ENCODE measurements at places on chromosomes 13 and 19. TPM values are rescaled to one million over a fixed set of nuclear protein-coding genes. Genes with fewer than 3 reads are reported as not detected.
A peak's percentile ranks its signal among the peaks of the same experiment; 100 is the strongest.

GRCh38 chr19:30647891-30648720, 275.9 kb downstream of the ZNF536 start:
- no peak for ATAC-seq

- no peak for ATAC-seq
Measured at GRCh38 chr13:23460309-23460708, 26.8 kb upstream of the SACS start.

GRCh38 chr13:39957868-39958677, 302.6 kb downstream of the COG6 start:
- ATAC-seq, result no peak

DNA sequence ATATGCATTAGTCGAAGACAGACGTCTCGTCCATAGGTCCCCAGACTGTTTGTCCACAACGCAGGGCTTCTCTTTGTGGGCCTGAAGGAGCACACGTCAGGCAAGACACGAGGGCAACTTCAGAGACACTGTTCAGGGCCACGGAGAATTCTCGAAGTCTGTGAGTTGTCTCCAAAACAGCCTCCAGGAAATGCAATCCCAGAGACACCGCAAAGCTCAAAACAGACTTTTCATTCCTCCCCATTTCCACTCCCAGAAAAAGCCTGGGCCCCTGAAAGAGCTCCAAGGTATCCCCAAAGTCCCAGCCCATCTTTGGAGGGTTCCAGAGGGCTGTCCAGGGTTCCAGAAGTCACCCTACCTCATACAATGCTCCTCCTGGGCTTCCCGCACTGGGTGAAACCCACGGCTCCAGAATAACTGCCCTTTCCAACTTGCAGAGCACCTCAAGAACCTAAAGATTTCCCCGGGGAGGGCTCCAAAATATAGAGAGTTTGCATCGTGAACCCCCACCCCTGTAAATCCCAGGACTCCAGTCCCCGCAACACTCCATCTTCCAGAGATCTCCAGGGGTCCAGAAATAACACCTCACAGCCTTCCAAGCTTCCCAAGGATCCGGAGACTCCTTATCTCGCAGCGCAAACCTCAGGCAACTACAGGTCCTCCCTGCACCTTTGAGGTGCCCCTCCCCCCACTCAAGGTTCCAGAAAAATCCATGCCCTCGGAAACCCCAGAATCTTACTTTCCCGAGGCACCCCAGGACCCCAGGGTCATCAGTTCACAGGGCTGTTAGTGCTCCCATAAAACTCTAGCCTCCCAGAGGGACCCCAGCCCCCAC, 687 bp upstream of the FTL start:
- ATAC-seq, result no peak

DNA sequence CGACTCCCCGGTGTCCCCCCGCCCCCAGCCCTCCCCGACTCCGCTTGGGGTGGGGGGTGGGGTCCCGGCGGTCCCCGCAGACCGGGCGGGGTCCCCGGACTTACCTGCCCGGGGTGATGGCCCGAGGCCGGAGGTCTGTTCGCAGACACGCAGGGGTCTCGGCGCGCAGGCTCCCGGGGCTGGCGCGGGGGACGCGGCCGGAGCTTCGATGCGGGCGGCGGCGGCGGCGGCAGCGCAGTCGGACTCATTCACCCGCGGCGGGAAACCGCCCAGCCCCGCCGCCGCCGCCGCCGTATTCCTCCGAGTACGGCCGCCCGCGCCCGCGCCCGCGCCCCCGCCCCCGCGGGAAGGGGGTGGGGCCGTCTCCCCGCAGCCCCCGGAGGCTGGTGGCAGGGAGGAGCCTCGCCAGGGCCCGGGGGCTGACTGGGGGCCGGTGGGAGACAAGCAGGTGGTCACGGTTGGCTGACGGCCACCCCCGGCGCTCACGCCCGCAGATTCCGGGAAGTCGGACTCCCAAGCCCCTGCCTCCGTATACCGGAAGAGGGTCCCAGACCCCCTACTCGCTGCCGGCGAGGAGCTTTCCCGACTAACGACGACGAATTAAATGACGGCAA, at the start of gene C2CD4C:
Gene C2CD4C, minus strand, starts transcription at position 246 of the 614 bp plus-strand sequence. CDS start 786 bp downstream, outside the sequence.
- peak; percentile 56 for ATAC-seq

DNA sequence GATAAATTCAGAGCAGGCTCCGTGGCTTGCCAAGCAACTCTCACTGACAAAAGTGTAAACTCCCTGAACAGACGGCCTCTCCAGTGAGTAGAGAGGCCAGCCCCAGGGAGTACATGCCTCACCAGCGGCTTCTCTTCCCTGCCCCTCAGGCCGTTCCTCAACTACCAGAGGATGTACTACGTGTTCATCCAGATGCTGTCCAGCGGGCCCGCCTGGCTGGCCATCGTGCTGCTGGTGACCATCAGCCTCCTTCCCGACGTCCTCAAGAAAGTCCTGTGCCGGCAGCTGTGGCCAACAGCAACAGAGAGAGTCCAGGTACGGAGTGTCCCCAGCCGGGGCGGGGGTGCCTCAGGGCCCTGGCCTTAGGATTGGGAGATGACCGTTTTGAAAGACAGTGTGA, 93.4 kb upstream of the MCF2L start:
- no peak for ATAC-seq

- ATAC-seq, result no peak
Measured at GRCh38 chr13:24615911-24616472, 64.2 kb upstream of the ATP12A start.

- no peak for ATAC-seq
Measured at GRCh38 chr13:70432276-70432805, 324.1 kb upstream of the KLHL1 start.

DNA sequence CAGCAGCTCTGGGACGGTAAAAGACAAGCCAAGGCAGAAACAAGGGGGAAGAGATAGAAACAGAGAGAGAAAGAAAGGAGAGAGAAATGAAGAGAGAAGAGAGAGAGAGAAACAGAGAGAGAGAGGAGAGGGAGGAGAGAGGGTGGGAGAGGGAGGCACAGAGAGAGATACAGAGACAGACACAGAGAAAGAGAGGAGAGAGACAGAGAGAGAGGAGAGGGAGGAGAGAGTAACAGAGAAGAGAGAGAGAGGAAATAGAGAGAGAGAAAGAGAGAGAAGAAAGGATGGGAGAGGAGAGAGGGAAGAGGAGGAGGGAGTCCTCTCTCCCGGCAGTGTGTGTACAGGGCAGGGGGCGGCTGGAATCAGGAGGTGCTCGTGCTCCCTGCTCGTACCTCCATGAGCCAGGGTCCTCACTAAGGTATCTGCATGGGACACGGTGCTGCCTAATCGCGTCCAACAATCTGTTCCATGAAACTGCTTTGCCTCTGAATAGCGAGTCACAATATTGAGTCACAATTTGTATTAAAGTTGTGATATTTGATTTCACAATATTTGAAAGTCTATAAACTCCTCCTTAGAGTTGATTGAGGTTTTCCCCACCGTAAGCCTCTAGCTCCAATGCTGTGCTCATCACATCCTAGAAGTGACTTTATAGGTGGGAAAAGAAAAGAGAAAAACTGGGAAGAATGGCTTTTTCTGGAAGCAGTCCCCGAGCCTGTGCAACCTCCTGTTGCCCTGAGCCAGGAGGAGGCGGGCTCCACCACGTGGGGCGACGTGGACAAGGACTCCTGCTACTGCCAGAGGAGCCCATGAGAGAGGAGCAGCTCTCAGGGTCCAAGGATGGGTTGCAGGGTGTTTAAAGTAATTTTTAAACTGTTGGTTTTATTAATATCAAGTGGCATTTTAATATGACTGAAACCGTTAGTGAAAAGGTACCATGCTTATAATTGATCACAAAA, 81.7 kb upstream of the ARHGEF7 start:
- no peak for ATAC-seq

CEACAM5 gene
- 0.31 TPM for total RNA-seq

DNA sequence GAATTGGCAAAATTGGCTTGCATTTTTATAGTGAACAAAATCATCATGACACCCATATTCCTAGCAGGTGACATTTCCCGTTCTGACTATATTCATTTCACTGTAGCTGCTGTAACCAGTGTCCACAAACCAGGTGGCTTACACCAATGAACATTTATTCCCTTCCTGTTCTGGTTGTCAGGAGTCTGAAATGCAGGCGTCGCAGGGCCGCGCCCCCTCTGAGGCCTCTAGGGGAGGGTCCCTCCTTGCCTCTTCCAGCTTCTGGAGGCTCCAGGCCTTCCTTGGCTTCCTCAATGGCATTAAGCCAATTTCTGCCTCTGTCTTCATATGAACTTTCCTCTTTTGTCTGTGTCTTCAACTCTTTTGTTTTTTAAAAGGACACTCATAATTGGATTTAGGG, 6.5 kb upstream of the RLN3 start:
- no peak for ATAC-seq

ERFL gene
- not detected for total RNA-seq

PRR20D gene
- total RNA-seq, result not detected

TMEM255B gene
- total RNA-seq, result 13.2 TPM

Measured in gastroesophageal sphincter (tissue), 4 donors.